ENCODE measurements at places on chromosomes 12 and 14.

GRCh38 chr12:30440826-30441602 is 254.7 kb downstream of the IPO8 start:
- no peak for DNase-seq

DNA sequence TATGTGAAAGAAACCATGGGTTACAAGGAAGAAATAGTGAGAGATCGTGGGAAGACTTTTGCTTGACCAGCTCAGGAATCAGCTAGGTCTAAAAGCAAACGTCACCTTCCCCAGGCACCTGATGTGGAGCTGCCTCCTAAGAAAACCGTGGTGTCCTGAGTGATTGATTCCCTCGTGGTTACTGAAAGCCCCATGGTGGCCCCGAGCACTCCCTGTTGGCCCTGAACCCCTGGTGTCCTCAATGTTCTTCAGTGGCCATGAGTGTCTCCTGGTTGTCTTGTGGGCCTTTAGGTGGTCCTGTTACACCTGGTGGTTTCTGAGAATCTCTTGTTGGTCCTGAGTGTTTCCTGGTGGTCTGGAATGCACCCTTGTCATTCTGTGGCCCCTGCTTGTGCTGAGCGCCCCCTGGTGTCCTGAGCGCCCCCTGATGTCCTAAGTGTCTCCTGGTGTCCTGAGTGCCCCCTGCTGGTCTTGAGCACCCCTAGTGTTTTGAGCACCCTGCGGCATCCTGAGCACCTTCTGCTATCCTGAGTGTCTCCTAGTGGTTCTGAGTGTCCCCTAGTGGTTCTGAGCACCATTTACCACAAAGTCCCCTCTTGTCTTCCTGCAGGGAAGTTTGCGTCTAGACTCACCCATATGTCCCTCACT is 518.7 kb downstream of the TMEM121 start:
- no peak for DNase-seq

DNA sequence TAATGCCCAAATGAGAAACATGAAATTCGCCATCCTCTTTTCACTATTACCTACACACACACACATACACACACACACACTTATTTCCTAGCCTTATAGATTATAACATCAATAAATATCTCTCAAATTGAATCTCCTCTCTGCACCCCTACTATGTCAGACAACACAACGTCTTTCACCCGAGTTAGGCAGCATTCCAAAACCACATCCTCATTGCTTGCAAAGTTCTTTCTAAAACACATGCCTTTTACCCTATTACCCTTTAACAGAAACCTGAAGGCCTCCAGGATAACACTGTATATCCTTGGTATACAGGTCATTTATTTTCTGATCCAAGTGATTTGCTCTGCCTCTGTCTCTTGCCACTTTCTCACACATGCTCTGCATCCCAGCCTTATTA is 56.3 kb downstream of the KCNH5 start:
- DNase-seq: no peak

GRCh38 chr12:101077791-101078528 is 132.1 kb downstream of the SLC5A8 start:
- no peak for DNase-seq

- DNase-seq: no peak
Measured at GRCh38 chr12:14264778-14265177, 100.7 kb upstream of the ATF7IP start.

GRCh38 chr12:69211160-69211559 is 28.2 kb upstream of the CPSF6 start:
- DNase-seq: no peak

DNA sequence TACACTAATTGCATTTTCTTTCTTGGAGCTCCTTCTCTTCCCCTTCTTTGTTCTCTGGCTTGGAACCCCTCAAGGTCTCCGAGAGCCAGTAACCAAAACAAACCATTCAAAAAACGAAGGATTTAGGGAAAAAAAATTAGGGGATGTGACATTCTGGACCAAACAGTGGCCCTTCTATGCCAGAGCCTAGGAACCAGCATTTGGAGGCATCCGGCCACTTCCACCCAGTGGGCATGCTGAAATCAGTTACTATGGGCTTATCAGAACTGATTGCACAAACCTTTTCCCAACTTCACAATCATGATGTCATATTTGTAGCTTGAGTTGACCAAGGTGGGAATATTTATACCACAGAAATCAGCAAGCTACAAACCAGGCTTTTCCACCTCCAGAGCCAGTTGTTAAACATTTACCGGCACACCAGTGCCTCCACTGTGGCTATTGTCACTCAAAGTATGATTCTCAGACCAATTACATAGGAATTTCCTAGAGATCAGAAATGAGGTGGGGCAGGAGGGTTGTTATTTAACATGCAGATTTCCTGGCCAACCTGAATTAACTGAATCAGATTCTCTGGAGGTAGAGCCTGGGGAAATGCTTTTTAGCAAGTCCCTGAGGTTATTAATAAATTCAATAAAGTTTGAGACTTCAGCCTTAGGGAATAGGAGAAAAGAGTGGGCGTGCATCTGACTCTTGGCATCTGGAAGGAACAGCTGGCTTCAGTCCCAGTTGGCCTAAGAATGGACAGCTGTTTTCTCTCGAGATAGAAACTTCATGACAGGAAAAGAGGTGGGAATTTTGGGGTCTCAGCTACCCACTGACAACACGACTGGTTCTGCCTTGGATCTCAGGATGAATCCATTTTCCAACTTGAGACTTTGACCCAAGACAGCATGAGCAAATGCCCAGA is 273.9 kb downstream of the ZFP36L1 start:
- DNase-seq: no peak

- no peak for DNase-seq
Measured at GRCh38 chr14:97713023-97713422, 915.8 kb downstream of the VRK1 start.

DNA sequence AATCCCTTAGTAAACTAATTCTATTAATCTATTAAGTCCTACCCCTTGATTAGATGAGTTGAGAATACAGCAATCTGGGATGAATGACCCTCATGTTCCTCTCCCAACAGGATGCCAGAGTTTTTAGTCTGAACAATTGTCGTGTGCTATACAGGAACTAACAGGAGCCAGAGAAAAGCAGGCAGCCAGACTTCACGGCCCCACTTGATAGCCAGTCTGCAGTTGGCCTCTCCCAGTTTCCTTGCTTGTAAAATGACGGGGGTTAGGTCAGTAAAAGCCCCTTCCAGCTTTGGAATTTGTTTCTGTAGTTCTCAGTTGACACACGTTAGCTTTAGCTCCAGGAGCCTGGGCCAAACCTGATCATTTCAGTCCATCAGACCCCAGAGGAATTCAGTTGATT is 266.8 kb upstream of the FKBP4 start:
- no peak for DNase-seq

DNA sequence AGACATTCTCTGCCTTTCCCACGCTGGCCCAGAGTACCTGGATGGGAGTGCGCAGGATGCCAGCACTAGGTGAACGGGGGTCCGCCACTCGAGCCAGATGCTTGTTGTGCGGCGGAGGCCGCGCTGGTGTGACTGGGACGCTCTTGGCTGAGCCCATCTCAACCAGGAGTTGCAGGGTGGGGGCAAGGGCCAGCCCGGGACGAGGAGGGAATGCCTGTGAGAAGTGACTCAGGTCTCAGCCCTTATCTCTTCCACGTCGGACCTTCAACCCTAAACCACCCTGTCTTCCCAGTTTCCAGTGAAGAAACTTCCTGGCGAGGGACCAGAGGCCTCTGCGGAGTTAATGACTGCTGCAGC is 312 bp downstream of the CDCA3 start:
- no peak for DNase-seq

DNA sequence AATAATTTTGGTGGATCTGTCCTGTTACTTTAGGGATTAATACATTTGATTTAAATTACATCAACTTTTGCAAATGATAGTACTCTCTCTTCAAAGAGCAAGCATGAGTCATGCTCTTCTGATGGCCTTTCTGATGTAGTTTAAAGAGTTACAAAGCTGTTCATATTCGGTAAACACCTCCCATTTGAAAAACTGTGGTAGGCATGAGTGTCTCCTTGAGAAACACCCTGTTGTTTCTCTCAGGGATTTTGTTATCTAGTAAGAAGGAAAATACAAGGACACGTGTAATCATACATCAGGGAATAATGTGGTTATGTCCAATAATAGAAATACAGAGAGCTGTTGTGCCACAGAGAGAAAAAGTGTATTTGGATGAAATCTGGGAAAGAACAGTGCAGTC is 53.3 kb upstream of the E2F7 start:
- no peak for DNase-seq

DNA sequence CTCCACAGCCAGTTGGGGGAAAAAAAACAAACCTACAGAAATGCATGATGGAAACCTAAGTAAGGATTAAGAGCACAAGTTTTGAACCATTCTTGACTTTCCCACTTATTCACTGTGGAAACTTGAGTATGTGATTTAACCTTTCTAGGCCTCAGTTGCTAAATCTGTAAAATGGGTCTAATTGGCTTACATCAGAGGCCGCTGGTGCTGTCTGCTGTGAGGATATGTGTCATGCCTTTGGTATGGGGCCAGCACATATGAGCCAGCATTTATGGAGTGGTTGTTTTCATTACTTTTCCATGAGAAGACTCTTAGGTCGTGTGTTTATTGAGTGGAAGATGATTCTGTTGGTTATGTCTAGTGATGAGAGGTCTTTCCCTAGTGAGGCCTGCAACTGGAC is 102.4 kb downstream of the ESR2 start:
- DNase-seq: no peak

DNA sequence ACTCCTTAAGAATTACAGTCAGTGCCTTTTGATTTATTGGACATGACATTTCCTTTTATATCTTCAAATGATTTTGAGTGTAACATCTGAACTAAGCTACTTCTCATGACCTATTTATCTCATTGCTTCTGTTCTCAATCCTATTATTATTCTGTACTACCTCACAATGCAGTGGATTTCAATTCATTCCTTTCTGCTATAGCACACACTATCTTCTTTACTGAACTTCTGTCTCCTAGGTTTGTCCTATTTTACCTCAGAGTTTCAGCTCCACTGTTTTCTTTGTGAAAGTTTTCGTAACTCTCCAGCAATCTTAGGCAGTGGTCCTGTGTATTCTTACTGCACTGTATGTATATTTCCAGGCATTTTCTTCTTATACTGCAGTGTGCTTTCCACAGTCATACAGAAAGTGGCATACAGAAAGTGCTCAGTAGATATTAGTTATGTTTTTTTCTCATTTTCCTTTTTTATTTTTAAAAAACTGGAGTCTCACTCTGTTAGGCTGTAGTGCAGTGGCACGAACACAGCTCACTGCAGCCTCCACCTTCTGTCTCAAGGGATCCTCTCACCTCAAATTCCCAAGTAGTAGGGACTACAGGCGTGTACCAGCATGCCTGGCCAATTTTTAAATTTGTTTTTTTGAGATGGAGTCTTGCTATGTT is 368.6 kb upstream of the RGS6 start:
- no peak for DNase-seq

DNA sequence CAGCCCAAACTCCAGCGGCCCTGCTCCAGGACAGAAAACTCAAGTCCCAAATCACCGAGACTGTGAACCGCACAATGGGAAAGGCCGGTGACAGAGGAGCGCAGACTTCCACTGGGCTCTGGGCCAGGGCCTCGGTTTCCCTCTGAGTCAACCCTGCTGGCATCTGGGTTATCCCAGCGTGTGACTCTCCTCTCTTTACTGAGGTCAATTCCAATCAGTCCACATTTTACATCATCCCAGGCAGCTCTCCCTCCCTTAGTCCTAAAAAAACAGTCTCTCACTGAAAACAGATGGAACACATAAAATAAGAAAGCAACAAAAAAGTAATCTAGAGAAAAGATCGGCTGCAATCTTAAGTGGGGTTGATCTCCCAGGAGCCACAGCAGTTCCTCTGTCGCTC is 36.9 kb downstream of the ITPK1 start:
- no peak for DNase-seq

- DNase-seq: no peak
Measured at GRCh38 chr14:32413967-32414640, 85.0 kb downstream of the AKAP6 start.
